ENCODE measurements at places on chromosomes 5 and 9.

DNA sequence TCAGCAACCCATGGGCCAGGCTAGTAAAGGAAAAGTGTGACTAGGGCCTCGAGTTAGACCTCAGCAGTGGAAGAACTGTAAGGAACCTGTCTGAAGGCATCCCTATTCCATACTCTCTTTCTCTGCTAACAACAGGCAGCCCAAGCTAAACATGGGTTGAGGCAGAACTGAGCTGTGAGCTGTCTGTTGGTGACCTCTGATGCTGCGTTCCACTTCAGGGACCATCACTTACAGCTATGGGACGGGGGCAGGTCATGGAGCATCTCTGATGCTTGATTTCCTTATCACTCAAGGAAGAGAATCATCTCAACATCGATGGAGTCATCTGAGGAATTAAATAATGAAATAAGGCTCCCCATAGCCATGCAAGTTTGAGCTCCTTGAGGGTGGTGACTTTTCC, 174.8 kb downstream of the ACTL7B start:
- DNase-seq = no peak

DNA sequence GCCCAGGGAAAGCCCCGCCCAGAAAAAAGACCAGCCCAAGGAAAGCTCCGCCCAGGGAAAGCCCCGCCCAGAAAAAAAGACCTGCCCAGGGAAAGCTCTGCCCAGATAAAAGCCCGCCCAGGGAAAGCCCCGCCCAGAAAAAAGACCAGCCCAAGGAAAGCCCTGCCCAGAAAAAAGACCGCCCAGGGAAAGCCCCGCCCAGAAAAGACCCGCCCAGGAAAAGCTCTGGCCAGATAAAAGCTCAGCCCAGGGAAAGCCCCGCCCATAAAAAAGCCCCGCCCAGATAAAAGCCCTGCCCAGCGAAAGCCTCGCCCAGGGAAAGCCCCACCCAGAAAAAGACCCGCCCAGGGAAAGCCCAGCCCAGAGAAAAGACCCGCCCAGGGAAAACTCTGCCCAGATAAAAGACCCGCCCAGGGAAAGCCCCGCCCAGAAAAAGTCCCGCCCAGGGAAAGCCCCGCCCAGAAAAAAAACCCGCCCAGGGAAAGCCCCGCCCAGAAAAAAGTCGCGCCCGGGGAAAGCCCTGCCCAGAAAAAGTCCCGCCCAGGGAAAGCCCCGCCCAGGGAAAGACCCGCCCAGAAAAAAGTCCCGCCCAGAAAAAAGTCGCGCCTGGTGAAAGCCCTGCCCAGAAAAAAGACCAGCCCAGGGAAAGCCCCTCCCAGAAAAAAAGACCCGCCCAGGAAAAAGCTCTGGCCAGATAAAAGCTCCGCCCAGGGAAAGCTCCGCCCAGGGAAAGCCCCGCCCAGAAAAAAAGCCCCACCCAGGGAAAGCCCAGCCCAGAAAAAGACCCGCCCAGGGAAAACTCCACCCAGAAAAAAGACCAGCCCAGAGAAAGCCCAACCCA, 11.9 kb downstream of the GRIN1 start:
- no peak for DNase-seq

DNA sequence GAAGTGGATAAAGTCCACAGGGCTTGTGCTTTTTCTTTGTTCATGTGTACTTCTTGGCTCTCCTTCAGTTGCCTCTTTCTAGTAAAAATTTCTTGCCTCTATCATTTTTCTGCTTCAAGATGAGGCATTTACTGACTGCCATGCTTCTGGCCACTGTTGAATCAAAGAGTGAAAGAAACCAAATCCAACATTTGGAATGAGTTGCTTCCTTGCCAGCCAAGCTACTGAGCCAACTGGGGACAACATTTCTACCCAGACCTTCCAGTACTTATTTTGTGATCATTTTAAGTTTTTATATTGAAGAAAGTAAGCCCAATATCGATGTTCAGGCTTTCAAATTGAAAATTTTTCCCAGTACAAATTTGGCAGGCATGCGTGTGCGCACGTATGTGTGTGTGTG, 73.2 kb downstream of the SNCAIP start:
- DNase-seq = no peak

DNA sequence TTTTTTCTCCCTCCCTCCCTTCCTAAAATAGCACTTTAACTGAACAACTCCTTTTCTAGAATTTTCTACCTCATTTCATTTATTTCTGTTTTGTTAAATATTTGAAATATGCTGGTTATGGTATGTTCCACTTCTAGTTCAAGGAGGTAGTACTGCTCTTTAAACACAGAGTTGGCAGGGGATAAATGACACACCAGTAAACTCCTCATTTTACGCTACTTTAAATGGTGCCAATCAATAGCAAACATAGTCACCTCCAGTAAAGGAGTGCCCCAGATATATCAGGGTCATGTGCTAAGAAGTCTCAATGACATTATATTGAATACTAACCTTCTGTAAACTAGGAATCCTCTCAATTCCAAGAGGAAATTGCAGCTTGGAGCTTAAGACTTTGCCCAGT, 56.9 kb downstream of the MYO10 start:
- no peak for DNase-seq

GRCh38 chr5:66596636-66597182, 516 bp downstream of the MAST4 start:
- DNase-seq = peak; percentile 13

- DNase-seq = no peak
Measured at GRCh38 chr5:2715856-2716255, 35.6 kb downstream of the IRX2 start.

- no peak for DNase-seq
Measured at GRCh38 chr5:2874099-2874498, 122.6 kb upstream of the IRX2 start.

DNA sequence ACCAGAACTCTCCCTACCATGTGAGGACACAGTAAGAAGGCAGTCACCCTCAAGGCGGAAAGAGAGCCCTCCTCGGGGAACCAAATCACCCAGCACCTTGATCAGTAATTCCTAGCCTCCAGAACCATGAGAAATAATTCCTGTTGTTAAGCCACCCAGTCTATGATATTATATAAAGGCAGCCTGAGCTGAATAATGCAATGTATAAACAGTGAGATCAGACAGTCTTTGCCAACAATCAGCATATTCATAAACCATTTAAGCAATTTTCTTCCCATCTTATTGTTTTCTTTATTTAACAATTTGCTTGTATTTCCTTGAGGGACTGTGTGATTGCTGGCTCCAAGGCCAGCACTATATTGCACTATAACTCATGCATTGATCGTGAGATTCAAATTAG, 144.4 kb upstream of the DAPK1 start:
- no peak for DNase-seq

- peak; percentile 69 for DNase-seq
Measured at GRCh38 chr9:134863941-134864820, 16.4 kb upstream of the FCN2 start.

DNA sequence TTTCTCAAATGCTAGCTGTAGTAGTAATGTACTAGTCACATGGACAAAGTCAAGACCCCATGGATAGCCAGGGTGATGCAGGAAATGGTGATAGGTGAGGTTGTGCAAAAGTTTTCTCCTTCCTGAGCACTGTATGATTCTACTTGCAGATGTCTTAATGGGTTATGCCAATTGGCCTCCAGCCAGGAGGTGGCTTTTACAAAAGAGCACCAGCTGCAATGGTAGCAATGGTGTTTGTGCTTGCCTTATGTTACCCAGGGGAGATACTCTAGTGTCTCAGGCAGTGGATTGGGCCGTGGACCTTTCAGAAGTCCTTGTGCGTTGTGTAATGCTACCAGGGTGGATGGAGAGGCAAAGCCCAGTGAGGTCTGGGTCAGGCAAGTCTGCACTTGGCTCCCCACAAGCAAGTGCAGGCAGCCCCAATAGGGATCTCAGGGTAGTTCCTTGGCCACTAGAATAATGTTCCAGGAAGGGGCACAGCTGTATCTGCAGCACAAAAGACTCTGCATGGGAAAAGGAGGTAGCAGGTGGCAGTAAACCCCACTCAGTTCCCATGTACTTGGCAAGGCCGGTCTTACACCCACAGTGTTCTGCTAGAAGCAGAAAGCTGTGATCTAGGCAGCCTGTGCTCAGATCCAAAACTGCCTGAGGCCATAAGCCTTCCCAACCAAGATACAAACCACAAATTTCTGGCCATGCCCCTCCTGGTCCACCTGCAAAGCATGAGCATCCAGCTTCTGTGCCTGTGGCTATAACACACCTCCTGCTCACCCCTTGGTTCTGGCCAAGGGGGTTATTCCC, 46.4 kb upstream of the EDIL3 start:
- peak; percentile 3 for DNase-seq

- no peak for DNase-seq
Measured at GRCh38 chr5:123482258-123482657, 29.7 kb upstream of the CSNK1G3 start.

Data from AG10803 (cell line).